ENCODE measurements at places on chromosomes 7 and 10.

GRCh38 chr10:48444266-48444665 is 137.8 kb downstream of the MAPK8 start:
- DNase-seq: no peak

GRCh38 chr7:41566581-41566980 is 136.3 kb downstream of the INHBA start:
- DNase-seq: no peak

GRCh38 chr7:115352375-115352774 is 430.5 kb downstream of the MDFIC start:
- no peak for DNase-seq

DNA sequence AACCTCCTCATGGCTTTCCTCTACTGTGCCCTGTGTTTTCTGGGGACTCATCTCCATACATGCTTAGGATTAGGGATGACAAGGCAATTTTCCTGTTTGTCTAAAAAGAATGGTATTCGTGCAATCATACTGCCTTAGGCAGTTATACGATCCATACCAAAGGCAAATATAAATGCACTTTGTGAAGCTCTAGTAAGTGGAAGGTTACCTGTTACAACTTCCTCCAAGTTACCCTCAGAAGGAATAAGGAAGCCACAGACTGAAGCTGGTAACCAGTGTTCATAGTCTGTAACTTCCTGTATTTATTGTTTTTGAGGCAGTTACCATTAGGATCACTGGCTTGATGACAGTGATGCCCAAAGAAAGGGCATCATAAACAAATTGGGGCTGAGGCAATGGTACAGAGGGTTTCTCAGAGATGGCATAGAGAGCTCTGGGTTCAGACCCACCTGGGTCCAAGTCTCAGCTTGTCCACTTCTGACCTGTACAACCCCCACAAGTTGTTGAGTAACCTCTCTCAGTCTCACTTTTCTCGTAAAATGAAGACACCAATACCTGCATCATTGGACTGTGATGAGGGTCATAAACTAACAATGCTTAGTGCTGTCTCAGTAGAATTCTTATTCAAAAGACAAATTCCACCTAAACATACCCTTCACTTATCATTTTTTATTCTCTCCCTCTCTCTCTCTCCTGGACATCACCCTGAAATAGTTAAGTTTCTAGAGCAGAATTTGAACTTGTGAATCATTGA is 138.2 kb downstream of the ELMO1 start:
- no peak for DNase-seq

GRCh38 chr10:101682172-101682825 is 12.7 kb downstream of the FBXW4 start:
- no peak for DNase-seq

GRCh38 chr10:104143829-104144228 is 21.9 kb downstream of the SFR1 start:
- DNase-seq: no peak

DNA sequence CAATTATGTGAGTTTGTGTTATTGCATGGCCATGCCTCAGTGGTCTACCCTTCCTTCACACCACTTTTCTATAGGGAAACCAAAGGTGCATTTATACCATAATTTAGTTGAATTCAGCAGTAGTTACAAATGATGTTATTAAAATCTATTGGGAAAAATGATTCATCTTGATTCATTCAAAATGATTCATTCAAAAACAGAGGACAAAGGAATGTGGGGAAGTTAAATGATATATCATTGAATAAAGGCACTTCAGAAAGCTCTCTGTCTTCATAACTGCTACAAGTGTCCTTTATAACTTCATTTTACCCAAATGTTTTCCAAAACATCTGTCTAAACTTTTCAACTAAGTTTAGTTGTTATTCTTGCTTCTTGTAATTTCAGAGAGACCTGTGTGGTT is 722.9 kb downstream of the GRM8 start:
- no peak for DNase-seq

DNA sequence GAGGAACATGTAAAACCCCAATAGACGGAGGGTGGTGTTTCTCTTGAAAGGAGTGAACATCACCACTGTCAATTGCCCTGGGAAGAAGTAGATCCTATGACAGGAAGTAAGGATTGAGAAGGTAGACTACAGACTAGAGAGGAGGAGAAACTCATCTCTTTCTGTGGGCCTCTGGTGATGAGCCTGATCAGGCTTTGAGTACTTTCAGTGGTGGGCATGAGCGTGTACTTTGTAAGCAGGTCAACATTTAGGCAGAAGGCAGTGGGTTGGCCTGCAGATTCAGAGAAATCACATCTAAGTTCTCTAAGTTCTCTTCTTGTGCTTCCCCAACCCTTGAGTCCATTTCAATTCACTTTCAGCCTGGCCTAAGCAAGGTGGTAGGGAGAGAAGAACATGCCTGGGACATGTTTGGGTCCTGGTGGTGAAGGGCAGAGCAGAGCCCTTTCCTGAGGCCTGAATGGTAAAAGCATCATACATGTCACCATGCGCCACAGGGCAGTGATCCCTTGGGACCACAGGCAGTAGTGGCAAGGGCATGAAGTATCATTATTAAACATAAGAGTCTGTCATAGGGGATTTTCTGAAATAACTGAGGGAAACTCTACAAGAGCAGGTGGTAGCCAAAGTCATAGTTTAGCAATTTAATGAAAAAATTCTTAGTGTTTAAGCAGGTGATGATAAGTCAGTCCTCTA is 56.4 kb upstream of the ANKRD1 start:
- no peak for DNase-seq

- peak; percentile 62 for DNase-seq
Measured at GRCh38 chr7:29189743-29190201, 4.8 kb upstream of the CHN2 start.

- DNase-seq: no peak
Measured at GRCh38 chr10:43122096-43122495, 16.1 kb upstream of the CSGALNACT2 start.

GRCh38 chr7:8938044-8938805 is 504.8 kb downstream of the NXPH1 start:
- no peak for DNase-seq

DNA sequence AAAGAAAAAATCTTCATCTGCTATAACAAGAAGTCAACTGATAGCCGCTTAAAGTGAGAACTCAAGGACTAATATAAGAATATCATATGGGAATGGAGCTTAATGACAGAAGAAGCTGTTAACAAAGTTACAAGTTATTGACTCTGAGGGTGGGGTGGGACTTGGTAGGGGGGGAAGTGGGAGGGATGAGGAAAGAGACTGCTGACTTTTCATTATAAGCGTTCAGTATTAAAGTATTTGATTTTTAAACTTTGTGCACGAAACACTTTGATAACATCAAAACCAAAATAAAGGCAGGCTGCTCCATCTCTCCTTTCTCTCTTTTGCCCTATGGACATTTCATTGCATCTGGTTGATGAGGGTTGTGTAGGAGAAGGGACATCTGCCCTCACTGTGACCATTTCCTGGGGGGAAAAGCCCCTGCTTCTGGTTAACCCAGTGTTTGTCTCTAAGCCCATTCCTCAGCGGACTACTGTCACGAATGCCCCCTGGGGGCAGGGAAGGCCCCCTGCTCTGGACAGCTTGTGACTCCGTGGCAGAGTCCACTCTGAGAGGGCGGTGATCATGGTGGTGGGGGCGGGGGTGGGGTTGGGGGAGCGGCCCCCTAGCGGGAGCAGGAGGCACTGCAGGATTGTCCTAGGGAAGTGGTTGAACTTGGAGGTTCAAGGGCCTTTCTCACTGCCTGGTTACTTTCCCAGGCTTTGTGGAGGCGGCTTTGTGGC is 17.4 kb downstream of the SLC13A4 start:
- DNase-seq: peak; percentile 32

DNA sequence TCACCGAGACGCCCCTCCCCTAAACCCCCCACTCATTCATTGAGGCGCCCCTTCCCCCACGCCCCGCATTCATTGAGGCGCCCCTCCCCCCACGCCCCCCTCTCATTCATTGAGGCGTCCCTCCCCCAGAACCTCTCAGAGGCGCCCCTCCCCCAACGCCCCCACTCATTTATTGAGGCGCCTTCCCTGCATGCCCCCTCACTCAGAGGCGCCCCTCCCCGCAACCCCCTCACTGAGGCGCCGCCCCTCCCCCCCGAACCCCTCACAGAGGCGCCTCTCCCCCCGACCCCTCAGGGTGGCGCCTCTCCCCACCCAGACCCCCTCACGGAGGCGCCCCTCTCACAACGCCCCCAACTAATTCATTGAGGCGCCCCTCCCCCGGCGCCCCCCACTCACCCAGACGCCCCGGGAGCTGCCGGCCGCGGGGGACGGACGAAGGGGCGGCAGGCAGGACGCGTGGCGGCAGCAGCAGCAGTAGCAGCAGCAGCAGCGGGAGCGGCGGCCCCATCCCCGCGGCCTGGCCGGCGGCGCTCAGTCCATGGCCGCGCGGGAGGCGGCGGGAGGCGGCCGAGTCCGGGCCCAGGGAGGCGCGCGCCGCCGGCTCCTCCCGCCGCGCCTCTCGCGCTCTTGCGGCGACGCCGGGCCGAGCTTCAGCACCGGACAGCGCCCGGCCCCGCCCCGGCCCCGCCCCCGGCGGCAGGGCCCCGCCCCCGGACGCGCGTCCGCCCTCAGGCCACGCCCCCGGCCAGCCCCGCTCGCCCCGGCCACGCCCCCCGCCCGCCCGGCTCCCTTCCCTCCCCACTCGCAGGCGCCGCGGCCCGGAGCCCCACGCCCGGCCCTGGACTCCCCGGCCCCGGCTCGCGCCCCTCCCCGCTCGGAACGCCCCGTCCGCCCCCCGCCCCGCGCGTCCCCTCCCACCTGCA is at the start of gene PTPRN2:
Gene PTPRN2 (minus strand): TSS at position 662 of the 923 bp plus-strand sequence.
- peak; percentile 67 for DNase-seq

GRCh38 chr10:121435099-121435875 is 163.0 kb downstream of the FGFR2 start:
- no peak for DNase-seq

- DNase-seq: no peak
Measured at GRCh38 chr10:58856508-58857240, 319.8 kb upstream of the PHYHIPL start.

GRCh38 chr7:45155941-45156340 is 1.6 kb upstream of the RAMP3 start:
- no peak for DNase-seq

DNA sequence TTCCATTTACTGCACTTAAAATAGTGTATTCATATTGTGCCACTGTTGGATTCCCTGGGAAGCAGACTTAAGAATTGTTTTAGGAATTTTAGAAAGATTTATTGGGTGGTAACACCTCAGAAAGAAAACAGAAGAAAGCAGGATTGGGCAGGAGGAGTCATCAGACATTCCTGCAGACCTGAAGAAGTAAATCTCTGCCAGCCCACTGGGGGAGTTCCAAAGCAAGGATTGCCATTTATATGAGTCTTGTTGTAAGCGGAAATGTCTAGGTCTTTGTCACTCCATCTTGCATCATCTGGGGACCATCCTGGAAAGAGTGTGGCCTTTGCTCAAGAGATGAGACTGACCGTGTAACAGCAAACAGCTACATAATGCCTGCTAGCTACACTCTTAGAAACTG is 947.6 kb upstream of the POT1 start:
- DNase-seq: no peak
